ENCODE measurements at places on chromosomes 12 and 14.

GRCh38 chr12:76747245-76747644, 16.7 kb upstream of the ZDHHC17 start:
- DNase-seq = no peak

DNA sequence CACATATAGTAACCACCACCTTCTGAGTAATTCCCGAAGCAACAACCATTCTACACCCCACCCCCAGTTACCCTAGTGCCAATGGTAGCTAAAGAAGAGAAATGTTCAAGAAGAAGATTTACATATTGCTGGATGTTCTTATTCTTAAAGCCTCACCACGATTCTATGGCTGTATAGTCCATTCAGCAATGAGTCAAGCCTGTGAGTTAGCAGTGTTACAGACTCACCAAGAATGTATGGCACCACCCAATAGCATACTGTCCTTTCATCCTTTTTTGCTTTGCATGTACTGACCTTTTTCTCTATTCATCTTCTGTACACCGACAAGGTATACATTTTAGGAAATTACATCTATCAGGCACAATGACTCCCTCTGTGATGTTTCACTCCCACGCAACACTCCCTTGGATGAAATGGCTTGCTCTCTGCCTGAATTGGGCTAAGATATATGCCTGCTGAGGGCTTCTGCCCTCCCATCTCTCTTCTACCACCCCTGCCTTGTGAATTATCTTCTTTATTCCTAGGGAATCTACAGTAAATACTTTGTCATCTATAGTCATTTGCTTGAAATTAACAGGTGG, 945.8 kb downstream of the DIO2 start:
- no peak for DNase-seq

DNA sequence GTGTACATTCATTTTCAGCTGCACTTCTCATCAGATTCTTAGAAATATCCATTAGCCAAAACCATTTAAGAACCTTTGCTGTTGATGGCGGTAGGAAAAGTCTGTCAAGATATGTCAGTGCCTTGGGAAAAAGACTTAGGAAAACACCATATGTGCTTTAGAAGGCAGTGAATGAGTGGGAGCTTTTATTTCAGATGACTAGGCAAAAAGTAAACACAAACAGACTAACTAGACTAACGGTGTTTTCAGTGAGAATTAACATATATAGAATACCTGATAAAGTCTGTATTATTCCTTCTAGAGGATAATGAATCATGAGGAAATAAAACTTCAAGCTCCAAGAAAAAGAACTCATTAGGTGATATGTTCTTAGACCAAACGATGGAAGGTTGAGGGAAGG, 418.9 kb downstream of the NAV3 start:
- no peak for DNase-seq

DNA sequence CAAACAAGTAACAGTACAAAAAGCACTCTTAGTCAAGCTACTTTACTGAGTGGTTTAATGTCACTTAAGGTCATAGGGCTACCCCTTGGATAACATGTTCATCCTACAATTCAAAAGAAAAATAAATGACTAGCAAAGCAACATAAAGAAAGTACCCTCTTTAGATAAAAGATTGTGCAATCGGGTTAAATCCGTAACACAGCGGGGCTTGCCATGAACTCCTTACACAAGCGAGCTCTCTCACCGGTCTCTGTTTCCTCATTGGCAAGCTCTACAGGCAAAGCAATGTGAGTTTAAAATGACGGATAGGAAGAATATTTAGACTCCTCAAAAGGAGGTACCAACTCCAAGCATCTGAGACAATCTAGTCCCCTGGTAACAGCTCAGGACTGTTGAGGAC, 140.6 kb downstream of the EGLN3 start:
- DNase-seq = no peak

DNA sequence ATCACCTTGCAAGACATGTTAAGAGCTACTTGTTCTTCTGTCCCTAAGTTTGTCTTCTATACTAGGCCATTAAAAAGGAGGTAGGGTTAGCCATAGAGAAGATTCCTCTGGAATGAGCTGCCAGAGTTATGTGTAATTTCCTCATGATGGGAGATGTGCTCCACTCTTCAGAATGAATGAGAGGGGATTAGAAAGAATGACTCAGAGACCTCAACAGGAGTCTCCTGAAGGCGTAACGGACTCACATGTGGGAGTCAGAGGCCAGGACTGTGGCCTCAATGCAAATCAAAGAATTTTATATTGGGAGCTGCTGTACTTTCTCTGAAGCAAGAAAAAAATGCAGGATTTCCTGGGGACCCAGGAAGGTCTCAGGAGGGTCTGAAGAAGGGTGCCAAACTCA, 87.8 kb upstream of the ATXN7L3B start:
- DNase-seq = peak; percentile 34

DNA sequence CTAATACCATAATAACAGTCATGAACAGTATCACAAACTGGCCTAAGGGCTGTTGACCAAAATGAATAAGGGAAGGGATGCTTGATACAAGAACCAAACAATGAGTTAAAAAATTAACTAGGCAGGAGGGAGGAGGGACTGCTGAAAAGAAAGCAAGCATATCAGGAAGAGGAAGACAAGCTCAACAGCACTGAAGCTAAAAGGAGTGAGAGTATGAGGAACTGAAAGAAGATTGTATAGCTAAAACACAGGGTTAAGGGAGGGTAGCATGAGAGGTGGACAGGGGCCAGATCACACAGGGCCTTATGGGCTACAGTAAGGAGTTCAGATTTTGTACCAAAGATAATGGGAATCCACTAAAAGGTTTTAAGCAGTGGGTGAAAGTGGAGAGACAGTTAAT, 34.1 kb downstream of the ITGA7 start:
- no peak for DNase-seq

GRCh38 chr12:75738486-75738885, 227.1 kb upstream of the KRR1 start:
- no peak for DNase-seq

GRCh38 chr12:89470741-89471509, 53.7 kb downstream of the GALNT4 start:
- no peak for DNase-seq

GRCh38 chr14:21136024-21136423, 19.8 kb downstream of the OR5AU1 start:
- peak; percentile 57 for DNase-seq

DNA sequence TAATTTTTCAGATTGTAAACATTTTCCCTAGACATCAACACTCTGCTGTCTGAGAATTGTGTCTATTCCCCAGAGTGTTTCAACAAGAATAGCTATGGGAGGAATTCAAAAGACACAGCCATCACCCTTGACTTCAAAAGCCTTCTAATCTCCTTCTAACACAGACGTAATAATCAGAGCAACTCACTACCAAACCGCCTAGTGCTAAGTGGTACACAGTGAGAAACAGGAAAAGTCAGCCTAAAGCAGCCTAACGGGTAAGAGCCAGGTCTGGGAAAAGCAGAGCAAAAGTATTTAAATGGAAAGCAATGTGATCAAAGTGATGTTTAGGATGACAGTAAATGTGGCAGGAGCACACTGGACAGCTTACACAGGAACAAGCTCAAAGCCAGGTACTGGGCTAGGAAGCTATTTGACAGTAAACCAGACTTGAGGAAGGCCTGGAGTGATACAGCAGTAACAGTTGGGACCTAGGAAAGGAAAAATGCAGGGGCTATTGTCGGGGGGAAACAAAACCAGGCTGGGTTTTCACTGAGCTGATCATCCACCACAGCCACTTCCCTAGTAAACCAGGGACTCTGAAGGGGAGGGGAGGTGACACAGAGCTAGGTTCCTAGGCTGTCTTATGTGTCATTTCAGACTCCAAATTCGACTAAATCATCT, 29.4 kb downstream of the CORO1C start:
- no peak for DNase-seq

- DNase-seq = no peak
Observed at GRCh38 chr14:25009891-25010290, 40.1 kb downstream of the STXBP6 start.

- no peak for DNase-seq
Observed at GRCh38 chr12:42798811-42799438, 209.4 kb upstream of the PRICKLE1 start.

GRCh38 chr12:111359231-111359913, 9.5 kb downstream of the PHETA1 start:
- DNase-seq = peak; percentile 8

- no peak for DNase-seq
Observed at GRCh38 chr14:59846595-59846994, 24.0 kb downstream of the RTN1 start.

DNA sequence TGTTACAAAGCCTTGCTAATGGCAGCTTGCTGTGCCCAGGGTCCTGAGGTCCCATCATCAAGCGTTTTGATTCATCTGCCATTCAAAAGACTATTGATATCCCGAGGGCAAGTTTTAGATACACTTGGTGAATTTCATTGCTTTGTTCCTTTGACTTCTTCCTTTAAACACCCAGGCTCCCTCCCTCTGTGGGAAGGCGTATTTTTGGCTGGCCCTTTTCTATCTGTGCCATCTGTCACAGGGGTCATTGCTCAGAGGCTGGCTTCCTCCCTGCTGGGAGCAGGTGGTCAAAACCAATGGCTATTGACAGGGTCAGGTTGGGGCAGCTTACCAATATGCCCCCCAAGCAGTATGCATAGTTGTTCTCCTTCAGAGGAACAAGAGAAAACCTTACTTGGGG, 40.0 kb downstream of the SCN8A start:
- no peak for DNase-seq

- no peak for DNase-seq
Observed at GRCh38 chr12:128914908-128915563, 61.8 kb downstream of the GLT1D1 start.
